ENCODE measurements at places on chromosomes 5 and 9.

DNA sequence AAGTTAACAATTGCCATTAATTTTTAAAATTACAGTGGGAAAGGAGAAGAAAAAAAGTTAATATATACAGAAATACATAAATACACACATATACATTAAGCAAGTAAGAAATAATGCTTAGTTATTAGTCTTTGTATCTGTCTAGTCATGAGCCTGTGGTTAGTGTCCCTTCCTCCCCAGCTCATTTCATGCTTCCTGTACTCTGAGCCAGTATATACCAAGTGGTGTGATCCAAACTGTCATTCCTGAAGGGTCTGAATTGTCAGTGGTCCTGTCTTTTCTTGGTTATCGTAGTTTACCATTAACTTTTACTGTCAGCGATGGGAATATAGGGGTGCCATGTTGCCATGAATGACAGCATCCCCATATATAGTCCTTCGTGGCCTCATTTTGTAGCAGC, 24.2 kb upstream of the STOM start:
- DNase-seq: no peak

DNA sequence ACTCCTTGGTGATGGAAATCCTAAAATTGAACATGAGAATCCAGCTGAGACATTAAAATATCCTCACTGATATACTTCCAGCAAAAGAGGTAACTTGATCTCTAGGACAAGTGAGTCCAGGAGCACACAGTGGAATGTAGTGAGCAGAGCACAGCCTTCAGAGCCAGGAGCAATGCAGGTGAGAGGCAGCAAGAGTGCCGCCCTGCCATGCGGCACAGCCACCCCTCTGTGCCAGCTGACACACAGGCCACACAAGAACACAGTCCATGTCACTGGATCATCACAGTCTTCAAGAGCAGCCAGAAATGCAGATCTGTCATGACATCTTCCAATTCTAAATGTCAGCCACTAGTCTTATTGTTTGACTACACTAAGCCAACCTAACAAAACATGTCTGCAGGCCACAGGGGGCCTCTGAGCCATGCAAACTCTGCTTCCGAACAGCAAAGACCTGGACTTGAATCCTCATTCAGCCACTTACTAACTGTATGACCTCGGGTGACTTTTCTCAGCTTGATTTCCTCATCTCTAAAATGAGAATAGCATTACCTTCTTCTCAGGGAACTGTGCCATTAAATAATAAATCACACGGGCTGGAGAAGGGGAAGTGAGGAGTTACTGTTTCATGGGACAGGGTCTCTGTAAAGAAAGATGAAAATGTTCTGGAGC, 47.0 kb downstream of the CCDC125 start:
- no peak for DNase-seq

DNA sequence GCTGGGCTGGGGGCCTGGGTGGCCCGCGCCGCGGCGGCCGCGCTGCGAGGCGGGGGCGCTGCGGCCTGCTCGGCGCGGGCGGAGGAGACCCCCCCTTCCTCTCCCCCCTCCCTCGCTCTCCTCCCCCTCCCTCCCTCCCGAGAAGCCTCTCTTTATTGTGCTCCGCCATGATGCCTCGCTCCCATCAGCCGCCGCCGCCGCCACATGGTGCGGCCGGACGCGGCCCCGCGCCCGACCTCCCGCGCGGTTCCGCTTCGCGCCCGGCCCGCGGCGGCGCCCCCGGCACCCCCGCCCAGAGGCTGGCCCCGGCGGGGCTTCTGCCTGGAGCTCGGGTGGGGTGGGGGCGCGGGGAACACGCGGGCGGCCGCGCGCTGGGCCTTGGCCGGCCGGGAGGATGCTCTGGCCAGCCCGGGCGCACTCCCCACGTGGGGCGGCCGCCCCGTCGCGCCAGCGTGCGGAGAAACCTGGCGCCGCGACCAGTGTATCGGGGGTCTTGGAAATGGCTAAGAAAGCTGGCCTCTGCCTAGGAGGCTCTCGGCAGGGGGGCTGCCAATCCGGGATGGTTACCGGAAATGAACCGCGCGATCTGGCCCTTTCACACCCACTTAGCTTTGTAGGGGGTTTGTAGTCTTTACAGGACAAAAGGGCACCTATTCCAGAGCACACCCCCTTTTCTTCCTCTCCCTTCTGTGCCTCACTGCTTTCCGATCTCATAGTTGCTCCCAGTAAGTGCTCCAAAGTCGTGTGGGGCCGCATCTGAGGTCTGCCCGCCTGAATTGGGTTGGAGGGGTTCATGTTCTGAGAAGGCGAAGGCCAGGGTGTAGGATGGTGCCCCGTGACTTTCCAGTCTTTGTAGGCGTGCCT, 1.0 kb downstream of the SET start:
- DNase-seq: peak; percentile 40

GRCh38 chr9:126373241-126373640, 46.6 kb downstream of the MVB12B start:
- peak; percentile 49 for DNase-seq

- no peak for DNase-seq
Measured at GRCh38 chr9:106713206-106713605, 149.8 kb upstream of the ZNF462 start.

GRCh38 chr9:111412280-111412679, 71.9 kb downstream of the ECPAS start:
- DNase-seq: no peak

DNA sequence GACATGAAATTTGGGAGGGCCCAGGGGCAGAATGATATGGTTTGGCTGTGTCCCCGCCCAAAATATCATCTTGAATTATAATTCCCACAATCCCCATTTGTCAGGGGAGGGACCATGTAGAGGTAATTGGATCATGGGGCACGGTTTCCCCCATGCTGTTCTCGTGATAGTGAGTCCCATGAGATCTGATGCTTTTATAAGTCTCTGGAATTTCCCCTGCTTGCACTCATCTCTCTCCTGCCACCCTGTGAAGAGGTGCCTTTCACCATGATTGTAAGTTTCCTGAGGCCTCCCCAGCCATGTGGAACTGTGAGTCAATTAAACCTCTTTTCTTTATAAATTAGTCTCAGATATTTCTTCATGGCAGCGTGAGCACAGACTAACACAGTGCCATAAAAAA, 11.3 kb downstream of the FBXO10 start:
- DNase-seq: no peak

DNA sequence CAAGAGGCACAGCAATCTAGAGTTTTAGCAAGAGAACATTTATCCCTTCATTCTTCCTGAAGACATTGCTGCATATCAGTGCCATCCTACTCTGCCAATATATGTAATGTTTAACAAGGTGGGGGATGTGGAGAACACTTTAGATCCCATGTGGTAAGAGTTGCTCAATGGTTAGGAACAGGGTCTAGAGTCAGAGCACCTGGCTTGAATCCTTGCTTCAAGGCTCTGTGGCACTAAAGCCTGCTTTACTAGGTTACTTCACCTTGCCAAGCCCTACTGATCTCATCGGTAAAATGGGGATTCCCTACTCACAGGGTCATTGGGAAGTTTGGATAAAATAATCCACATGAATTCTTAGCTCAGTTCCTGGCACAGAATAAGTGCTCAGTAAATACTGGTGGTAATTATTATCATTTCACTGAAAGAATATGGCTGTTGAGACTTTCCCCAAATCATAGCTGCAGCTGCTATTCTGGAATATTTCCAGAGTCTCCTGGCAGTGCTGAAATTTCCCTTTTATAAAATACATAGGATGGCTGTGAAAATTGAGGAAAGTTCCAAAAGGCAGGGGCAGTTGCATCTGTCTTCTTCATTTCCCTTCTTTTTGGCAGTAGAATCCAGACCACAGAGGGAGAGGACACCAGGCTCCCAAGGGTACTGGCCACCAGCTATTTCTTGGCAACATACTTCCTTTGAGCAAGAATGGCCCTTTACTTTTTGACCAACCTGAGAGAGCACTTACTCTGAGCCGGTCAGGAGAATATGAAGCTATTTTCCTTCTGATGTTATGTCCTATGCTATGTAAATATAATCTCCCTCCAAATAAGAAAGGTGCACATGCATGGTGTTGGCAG, 142.8 kb downstream of the PALM2AKAP2 start:
- DNase-seq: no peak

GRCh38 chr9:75941066-75941465, 50.6 kb downstream of the PCSK5 start:
- DNase-seq: no peak

DNA sequence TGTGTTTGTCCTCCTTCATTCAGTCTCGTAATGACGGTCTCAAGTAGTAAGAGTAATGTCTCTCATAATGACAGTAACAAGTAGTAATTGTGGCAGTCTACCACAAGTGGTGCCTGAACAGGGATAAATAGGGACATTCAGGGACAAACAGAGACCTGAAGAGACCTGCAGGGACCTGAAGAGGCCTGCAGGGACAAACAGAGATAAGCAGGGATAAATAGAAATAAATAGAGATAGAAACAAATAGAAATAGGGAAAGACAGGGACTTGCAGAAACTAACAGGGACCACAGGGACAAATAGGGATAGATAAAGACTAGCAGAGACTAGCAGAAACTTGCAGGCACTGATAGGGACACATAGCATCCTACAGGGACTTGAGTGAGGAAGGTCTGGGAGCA, 7.9 kb downstream of the UGT3A2 start:
- no peak for DNase-seq

Data from M059J (cell line).